ENCODE measurements at places on chromosomes 1 and 21.

DNA sequence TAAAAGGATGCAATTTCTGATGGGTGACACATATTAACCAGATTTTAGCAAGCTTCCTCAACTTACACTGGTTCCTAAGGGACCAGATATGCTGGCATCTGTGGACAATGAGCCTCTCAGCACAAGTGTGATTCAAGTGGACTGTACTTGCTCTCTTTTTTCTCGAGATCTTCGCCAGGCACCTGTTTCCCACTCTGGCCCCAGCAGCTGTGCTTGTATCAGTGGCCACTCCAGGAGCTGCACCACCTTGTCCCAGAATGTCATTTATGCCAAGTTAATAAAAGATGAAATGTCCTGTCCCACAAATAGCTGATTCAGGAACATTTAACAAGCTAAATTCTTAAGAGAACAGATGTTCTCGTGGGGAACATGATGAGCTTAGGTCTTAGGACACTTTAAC lies 14.6 kb downstream of the C1orf198 start:
- DNase-seq: no peak
- no peak overlapping the region for H3K4me3 ChIP-seq
- no peak overlapping the region for H3K27ac ChIP-seq
- H3K27me3 ChIP-seq: no peaks in the 10 kb centered on the region

DNA sequence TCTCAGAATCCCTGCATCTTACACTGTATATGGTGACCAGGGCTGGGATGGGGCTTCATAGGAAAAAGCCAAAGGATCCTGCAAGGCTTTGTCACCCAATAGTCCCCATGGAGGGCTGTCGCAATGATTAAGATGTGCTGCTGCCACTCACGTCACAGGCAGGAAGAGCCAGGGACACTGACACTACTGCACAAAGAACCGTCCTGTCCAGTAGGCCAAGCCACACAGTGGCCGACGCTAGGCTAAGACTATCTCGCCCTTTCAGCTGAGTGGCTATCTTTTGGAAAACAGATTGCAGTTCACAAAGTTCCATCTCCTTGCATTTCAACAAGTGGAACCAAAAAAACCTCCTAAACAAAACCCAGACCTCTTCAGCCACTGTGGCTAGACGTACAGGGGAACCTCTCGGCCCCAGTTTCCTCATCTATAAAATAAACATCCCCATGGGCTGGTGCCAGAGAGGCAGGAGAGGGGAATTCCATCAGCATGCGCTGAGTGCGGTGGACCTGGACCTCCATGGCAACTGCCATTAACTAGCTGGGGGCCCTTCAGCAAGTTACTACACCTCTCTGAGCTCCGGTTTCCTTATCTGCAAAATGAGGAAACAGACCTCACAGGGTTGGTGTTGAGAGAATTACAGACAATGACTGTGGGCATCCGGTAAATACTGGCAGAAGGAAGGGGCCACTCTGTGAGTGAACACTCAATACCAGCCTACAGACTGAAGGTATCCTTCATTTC lies 8.7 kb downstream of the CAPZB start:
- no peak overlapping the region for H3K4me3 ChIP-seq
- DNase-seq: no peak
- H3K4me1 ChIP-seq: peaks cover 10% of the 10 kb centered on the region
- H3K27me3 ChIP-seq: no peaks in the 10 kb centered on the region
- peaks cover 7% of the 10 kb centered on the region for H3K36me3 ChIP-seq
- H3K27ac ChIP-seq: no peak overlapping the region

- H3K27ac ChIP-seq: peak overlapping the region; percentile 85
- H3K36me3 ChIP-seq: no peaks in the 10 kb centered on the region
- peak overlapping the region; percentile 73 for H3K4me3 ChIP-seq
Measured at GRCh38 chr1:147669469-147670318, 630 bp downstream of the ACP6 start.

GRCh38 chr1:236334893-236335545 lies 53.3 kb upstream of the ERO1B start:
- no peaks in the 10 kb centered on the region for H3K27me3 ChIP-seq
- H3K4me1 ChIP-seq: no peaks in the 10 kb centered on the region
- H3K27ac ChIP-seq: no peak overlapping the region
- no peak for DNase-seq
- H3K4me3 ChIP-seq: no peak overlapping the region

GRCh38 chr1:94562519-94563260 lies 21.1 kb upstream of the F3 start:
- no peaks in the 10 kb centered on the region for H3K36me3 ChIP-seq
- no peak overlapping the region for H3K27ac ChIP-seq
- no peaks in the 10 kb centered on the region for H3K4me1 ChIP-seq
- no peak overlapping the region for H3K4me3 ChIP-seq

DNA sequence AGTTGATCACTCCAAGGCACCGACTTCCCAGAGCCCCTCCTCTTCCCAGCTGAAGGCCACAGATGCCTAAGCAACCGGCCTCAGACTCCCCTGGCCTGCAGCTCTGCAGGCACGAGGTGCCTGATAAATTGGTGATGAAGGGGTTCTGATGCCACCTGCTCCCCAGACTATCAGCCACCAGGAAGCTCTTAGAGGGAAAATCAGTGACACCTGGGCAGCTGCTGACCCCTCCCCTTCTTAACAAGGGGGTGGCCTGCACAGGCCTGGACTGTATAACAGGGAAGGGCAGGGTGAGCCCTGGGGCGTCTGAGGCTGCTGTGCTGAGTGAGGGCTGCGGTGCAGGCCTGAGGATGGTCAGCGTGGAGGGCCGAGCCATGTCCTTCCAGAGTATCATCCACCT lies at the start of gene PADI6:
PADI6 (plus strand) TSS at position 301 of the 400 bp plus-strand sequence; CDS start at position 351, 50 bp downstream.
- H3K27ac ChIP-seq: no peak within 1 kb of the TSS
- no peak within 1 kb of the TSS for H3K4me3 ChIP-seq
- H3K27me3 ChIP-seq: no peaks in the 10 kb centered on the region
- DNase-seq: no peak

DNA sequence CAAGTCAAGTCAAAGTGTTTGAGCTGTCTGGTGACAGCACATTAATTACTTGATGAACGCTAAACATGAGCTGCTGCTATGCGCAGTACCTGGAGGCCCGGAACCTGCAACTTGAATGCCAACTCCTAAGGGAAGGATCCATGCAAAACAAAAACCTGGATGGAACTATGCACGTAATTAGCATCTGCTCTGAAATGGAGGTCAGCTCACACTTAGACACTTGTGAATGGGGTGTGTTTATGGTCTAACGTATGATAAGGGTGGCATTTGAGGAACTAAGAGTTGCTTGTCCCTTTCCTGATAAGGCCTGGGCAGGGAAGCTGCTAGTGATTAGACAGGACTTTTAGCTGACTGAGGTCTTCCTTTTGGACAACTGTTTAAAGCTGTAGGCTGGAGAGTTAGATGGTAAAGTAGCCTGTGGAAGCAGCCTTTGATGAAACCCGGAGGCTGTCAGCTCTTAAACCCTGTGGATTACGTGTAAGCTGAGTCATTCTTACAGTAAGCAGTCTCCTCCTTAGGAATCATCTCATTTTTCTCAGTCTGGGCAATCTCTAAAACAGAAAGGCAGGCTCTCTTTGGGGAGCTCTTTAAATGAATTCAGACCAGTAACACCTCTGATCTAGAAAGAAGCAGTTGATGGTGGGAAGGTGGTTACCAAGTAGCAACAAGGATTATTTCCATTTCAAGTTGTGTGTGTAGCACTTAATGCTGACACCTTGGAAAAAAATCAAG lies 6.8 kb downstream of the TENT5C start:
- no peak for DNase-seq
- no peaks in the 10 kb centered on the region for H3K36me3 ChIP-seq
- H3K27me3 ChIP-seq: peaks cover 3% of the 10 kb centered on the region
- no peak overlapping the region for H3K27ac ChIP-seq
- H3K4me3 ChIP-seq: no peak overlapping the region

- no peaks in the 10 kb centered on the region for H3K4me1 ChIP-seq
- DNase-seq: no peak
- H3K36me3 ChIP-seq: peaks cover 11% of the 10 kb centered on the region
- H3K27ac ChIP-seq: no peak overlapping the region
Measured at GRCh38 chr1:183544598-183545297, 45.5 kb downstream of the NCF2 start.

GRCh38 chr1:36761113-36761512 lies 273.2 kb downstream of the GRIK3 start:
- no peaks in the 10 kb centered on the region for H3K27me3 ChIP-seq
- H3K36me3 ChIP-seq: no peaks in the 10 kb centered on the region
- no peak overlapping the region for H3K27ac ChIP-seq
- no peak overlapping the region for H3K4me3 ChIP-seq
- DNase-seq: no peak
